Tibial nerve (tissue), 4 donors: ENCODE measurements at places on chromosomes 7 and 10. TPM values are rescaled to one million over a fixed set of nuclear protein-coding genes. Genes with fewer than 3 reads are reported as not detected.

- no peak for DNase-seq
These were observed 512.0 kb downstream of the TCERG1L start for GRCh38 chr10:130799532-130799931.

GRCh38 chr7:50185951-50186682 lies 93.1 kb upstream of the ZPBP start:
- no peak for DNase-seq

DNA sequence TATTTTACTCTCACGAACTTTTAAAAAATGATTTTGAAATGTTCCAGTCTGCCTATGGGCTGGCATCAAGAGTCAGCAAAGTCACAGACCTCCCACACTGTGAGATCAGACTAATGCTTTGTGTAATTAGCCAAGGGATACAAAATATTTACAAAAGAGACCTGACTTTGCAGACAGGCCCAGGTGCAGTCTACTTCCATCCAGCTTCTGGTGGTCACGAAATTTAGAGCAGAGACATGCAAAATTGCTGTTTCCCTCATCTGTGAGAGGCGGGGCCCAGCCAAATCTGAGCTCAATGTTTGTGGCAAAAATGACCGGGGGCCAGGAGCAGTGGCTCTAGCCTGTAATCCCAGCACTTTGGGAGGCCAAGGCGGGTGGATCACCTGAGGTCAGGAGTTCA lies 82.5 kb upstream of the PITRM1 start:
- DNase-seq: no peak

TUBGCP2 gene
- total RNA-seq: 39.1 TPM

PDK4 gene
- total RNA-seq: 931 TPM

SEMA3C gene
- total RNA-seq: 130 TPM
